Brain microvascular endothelial cell (primary cell): ENCODE measurements at places on chromosomes 1 and 21.
A peak's percentile ranks its signal among the peaks of the same experiment; 100 is the strongest.

DNA sequence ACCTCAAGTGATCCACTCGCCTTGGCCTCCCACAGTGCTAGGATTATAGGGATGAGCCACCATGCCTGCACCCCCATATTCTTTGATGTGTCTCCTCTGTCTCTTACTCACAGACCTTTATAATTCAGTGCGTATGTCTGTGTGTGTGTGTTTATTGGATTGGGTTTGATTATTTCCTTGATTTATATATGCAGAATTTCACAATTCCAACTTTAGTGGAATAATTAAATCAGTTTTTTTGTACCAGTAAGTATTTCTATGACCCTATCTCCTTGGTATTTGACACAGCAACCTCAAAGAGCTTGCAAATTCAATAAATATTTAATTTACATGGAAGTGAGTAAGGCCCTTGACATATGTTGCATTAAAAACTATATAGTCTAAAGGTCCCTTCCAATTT is 333.9 kb upstream of the ADAMTS5 start:
- no peak for DNase-seq

GRCh38 chr1:156970017-156970416 is 49.6 kb downstream of the LRRC71 start:
- DNase-seq, result no peak

DNA sequence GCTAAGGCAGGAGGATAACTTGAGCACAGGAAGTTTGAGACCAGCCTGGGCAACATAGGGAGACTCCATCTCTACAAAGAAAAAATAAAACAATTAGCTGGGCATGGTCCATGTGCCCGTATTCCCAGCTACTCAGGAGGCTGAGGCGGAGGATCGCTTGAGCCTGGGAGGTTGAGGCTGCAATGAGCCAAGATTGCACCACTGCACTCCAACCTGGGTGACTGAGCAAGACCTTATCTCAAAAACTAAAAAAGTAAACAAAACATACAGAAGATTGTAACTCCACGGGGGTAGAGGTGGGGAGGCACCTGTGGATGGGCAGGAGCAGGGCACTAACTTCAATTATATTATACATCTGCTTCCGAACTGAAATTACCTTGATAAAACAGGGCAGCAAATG is 4.6 kb downstream of the S100B start:
- DNase-seq, result no peak

- peak; percentile 51 for DNase-seq
Measured at GRCh38 chr1:167165948-167166689, 54.6 kb upstream of the POU2F1 start.

- no peak for DNase-seq
Measured at GRCh38 chr1:243713470-243714186, 136.4 kb downstream of the AKT3 start.

GRCh38 chr1:224276771-224277487 is 53.0 kb downstream of the NVL start:
- DNase-seq, result no peak

DNA sequence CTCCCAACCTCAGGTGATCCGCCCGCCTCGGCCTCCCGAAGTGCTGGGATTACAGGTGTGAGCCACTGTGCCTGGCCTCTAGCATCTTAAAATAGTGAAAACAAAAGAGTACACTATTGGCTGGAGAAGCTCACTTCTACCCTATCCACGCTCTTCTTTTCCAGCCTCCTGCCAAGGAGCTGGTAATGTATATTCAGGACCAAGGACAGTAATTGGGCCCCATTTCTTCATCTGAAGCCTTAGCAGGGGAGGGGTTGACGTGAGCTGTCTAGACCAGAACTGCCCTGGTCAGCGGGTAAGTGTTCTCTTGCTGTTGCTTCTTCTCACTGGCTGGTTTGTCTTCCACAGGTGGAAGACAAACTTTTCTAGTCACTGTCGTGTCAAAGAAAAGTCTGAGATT is 70.2 kb downstream of the DNM3 start:
- DNase-seq, result no peak

GRCh38 chr1:119321666-119322419 is 46.7 kb upstream of the HAO2 start:
- no peak for DNase-seq

- no peak for DNase-seq
Measured at GRCh38 chr1:2555634-2556276, 416 bp upstream of the TNFRSF14 start.

- DNase-seq, result no peak
Measured at GRCh38 chr1:18879791-18880309, 20.4 kb upstream of the TAS1R2 start.

DNA sequence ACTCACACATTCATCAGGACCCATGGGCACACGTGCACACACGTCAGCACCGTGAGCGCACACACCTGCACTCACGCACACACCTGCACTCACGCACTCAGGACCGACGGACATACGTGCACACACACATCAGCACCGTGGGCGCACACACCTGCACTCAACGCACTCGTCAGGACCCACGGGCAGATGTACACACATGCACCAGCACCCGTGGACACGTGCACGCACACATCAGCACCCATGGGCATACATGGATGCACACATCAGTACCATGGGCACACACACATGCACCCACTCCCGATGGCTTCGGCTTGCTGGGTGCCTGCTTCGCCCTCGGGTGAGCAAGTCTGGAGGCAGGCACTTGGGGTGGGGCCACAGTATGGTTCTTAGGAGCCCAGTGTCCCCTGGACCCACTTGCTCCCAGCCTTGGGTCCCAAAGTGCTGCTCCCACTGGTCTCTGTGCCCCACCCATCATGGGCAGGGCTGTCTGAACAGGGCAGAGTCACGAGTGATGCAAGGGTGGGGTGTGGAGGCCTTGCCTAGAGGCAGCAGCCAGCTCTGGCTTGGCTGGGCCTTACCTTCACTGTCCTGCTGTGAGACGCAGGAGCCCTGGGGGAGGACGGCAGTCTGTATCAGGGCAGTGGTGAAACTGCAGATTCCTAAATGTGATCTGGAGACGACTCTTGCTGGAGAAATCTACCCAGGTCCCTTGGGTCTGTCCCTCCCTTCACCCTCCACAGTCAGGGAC is 49.8 kb downstream of the SKI start:
- no peak for DNase-seq

DNA sequence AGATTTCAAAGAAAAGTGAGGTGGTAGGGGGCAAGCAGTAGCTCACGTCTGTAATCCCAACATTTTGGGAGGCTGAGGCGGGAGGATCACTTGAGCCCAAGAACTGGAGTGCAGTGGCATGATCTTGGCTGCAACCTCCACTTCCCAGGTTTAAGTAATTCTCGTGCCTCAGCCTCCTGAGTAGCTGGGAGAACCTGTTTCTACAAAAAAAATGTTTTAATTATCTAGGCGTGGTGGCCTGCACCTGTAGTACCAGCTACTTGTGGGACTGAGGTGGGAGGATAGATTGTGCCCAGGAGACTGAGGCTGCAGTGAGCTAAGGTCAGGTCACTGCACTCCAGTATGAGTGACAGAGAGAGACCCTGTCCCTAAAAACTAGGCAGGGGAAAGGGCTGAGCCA is 2.6 kb upstream of the TSPAN1 start:
- no peak for DNase-seq

GRCh38 chr1:108847494-108847893 is 9.4 kb downstream of the AKNAD1 start:
- DNase-seq, result no peak

- DNase-seq, result no peak
Measured at GRCh38 chr1:15332525-15332924, 77.2 kb upstream of the EFHD2 start.

GRCh38 chr1:6127587-6128163 is 52.4 kb downstream of the CHD5 start:
- DNase-seq, result peak; percentile 27

- no peak for DNase-seq
Measured at GRCh38 chr1:30909365-30910068, 959 bp upstream of the SDC3 start.
